ENCODE measurements at places on chromosomes 16 and 17. TPM values are rescaled to one million over a fixed set of nuclear protein-coding genes. Genes with fewer than 3 reads are reported as not detected.

The HOXB6 gene
- total RNA-seq: 6.2 TPM

The TMEM100 gene
- total RNA-seq: 0.97 TPM

The BCAR1 gene
- total RNA-seq: 91.0 TPM

The G6PC3 gene
- total RNA-seq: 18.2 TPM

The SLC46A1 gene
- 1.6 TPM for total RNA-seq

The BICDL2 gene
- total RNA-seq: not detected

The TBC1D3H gene
- not detected for total RNA-seq

The EFCAB13 gene
- 6.5 TPM for total RNA-seq

The PRKCB gene
- not detected for total RNA-seq

The AGRP gene
- total RNA-seq: not detected

The FOXN1 gene
- not detected for total RNA-seq

The C16orf89 gene
- total RNA-seq: not detected

The SLC47A1 gene
- 2.3 TPM for total RNA-seq

The PIK3R6 gene
- not detected for total RNA-seq

The DNAH2 gene
- total RNA-seq: under 0.01 TPM

The KRTAP1-5 gene
- under 0.01 TPM for total RNA-seq

The SYNGR3 gene
- total RNA-seq: 4.3 TPM

The SYCE1L gene
- 0.97 TPM for total RNA-seq

The HAP1 gene
- total RNA-seq: under 0.01 TPM

The MILR1 gene
- 2.9 TPM for total RNA-seq

The LGALS3BP gene
- total RNA-seq: 64.0 TPM

The CA7 gene
- total RNA-seq: not detected

The FAM171A2 gene
- total RNA-seq: 10.4 TPM

The ATP1B2 gene
- total RNA-seq: not detected

The CTRB1 gene
- total RNA-seq: not detected

The COTL1 gene
- total RNA-seq: 84.2 TPM

The DUSP3 gene
- total RNA-seq: 33.8 TPM

The CD79B gene
- 2.0 TPM for total RNA-seq

The TEKT3 gene
- total RNA-seq: under 0.01 TPM

The CBX4 gene
- total RNA-seq: 6.5 TPM

The ZBTB4 gene
- 6.7 TPM for total RNA-seq

The CDH3 gene
- total RNA-seq: not detected

The ADAP2 gene
- total RNA-seq: 0.15 TPM

The HBA1 gene
- total RNA-seq: not detected

The TRIM72 gene
- not detected for total RNA-seq

The KCNH4 gene
- not detected for total RNA-seq

The UTS2R gene
- total RNA-seq: not detected

The TBX2 gene
- total RNA-seq: 0.32 TPM

The ITGAL gene
- not detected for total RNA-seq

The RNF157 gene
- 0.65 TPM for total RNA-seq

The CSH1 gene
- total RNA-seq: not detected
